HT-29 (cell line): ENCODE measurements at places on chromosomes 12 and 14.
A peak's percentile ranks its signal among the peaks of the same experiment; 100 is the strongest.

DNA sequence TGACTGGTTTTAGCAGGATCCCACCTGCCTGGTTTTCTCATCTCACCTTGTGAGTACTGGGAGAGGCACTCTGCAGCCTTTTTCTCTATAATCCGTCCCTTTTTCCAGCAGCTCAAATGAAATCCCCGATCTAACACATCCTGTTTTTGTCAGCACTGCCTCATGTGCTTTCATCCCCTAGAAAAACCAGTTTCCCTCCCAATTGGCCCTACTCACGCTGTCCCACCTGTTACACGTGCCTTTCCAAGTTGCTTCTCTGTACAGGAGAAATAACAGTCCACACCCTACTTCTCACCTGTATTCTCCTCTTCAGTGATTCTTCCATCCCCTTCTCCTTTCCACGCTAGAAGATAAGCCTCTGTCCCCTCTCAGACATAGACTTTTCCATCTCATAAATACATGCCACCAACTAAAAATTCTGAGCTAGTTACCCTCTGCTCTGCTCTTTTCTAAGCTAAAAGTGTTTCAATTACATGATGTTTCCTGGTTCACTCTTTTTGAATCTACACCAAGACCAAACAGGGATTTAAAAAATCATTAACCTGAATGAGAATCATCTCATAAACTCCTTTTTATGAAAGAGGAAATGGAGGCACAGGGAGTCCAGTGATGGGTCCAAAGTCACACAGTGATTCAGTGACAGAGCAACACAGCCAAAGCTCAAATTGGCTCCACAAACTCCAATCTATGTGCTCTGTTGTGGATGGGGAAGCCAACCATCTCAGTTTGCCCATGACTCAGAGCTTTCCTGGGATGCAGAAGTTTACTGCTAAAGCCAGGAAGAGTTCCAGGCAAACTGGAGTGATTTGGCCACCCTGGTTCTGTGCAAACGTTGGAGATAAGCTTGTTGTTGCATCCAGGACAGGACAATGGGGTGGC is 240.0 kb upstream of the TMEM132C start:
- no peak for DNase-seq

DNA sequence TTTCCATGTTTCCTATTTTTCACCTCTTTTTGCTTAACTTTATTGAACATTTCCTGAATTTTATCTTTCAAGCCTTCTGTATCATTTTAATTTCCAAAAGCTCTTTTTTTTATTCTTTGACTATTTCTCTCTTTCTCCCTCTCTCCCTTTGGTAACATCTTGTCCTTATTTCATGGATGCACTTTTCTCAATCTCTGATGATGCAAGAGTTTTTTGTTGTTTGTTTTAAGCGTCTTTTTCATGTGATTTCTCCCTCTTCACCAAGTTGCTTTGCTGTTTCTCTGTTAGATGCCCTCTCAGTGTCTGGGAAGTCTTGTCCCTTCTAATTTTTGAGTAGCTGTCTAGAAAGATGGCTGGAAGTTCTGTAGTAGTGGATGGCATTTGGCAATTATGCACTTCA is 62.6 kb downstream of the ANO6 start:
- no peak for DNase-seq

DNA sequence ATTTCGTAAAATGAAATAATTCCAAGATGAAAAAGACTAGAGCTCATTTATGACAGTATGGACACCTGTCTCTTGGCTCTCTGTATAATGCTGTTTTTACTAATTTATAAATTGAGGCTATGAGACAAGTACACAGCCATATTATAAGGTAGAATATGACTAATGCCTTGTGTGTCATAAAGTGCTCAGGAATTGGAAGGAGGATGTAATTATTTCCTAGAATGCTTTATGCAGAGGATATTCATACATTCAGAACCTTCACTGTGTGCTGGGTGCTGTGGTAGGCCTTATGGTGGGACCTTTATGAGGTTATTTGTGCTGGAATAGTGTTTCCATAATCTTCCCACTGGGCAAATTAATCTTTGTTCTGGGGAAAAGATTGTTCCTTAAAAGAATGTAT is 13.3 kb downstream of the PCNX1 start:
- DNase-seq = no peak

DNA sequence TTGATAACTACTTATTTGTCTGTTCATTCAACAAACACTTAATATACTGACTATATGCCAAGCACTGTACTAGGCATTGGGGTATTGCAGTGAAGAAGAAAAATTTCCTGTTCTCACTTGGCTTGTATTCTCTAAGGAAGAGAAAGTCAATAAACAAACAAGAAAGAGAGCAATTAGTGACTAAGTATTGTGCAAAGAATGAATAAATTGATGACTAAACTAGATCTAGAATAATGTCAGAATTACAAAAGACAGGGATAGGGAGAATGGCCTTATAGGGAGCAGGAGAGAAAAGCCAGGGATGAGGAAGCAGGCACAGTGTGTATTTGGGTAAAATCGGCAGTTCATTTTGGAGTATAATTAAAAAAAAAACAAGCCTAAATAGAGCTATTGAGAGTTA is 4.2 kb upstream of the LIN7A start:
- DNase-seq = no peak

- no peak for DNase-seq
Observed at GRCh38 chr12:113689047-113689610, 217.5 kb upstream of the LHX5 start.

DNA sequence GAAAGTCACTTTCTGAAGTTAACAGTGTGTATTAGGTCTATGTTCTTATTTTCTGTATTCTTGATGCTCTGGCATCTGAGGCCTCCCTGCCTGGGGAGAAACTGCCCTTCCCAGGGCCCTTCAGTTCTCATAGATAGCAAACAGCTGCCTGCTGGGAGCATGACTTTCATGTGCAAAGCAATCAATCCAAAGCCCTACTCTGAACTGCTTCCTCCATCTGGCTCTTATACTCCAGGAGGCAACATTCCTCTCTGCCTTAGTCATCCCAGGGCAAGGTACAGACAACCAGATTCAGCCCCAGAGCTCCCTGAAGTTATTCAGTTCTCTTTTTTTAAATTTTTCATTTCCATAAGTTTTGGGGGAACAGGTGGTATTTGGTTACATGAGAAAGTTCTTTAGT is 41.7 kb upstream of the RIN3 start:
- DNase-seq = peak; percentile 9

DNA sequence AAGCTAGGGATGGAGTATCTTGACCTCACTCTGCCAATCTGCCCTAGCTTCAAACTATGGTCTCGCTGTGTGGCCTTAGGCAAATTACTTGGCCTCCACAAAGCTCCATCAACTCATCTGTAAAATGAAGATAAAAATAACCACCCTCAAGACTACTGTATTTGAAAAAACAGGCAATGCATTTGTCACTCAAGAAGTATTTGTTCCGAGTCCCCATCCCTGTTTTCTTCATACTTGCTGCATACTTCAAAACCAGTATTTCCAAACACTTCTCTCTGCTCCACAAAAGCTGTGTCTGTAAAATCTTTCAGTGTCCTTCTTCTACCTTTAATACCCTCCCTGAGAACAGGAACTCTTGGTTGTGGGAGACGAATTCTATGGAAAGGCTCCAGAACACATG is 47.9 kb downstream of the GTF2A1 start:
- DNase-seq = no peak

GRCh38 chr12:111351026-111351425 is 17.9 kb downstream of the PHETA1 start:
- no peak for DNase-seq

DNA sequence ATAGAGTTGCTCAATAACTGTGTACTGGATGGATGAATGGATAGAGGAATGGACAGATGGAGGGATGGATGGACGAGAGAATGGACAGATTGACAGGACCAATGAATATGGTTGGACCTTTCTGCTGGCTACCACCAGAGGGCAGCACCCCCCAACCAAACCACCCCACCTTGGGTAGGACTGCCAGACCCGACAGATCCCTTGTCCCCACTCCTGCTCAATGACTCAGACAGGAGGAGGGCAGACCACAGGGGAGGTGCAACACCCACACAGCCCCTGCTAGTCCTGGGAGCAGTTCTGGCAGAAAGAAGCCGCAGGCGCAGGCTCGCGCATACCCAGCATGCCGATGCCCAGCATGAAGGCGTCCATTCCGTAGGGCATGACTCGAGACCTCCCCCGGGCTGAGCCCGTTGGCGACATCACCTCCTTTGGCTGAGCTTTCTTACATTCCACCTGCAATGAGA is 12.4 kb downstream of the MSI1 start:
- DNase-seq = peak; percentile 87

DNA sequence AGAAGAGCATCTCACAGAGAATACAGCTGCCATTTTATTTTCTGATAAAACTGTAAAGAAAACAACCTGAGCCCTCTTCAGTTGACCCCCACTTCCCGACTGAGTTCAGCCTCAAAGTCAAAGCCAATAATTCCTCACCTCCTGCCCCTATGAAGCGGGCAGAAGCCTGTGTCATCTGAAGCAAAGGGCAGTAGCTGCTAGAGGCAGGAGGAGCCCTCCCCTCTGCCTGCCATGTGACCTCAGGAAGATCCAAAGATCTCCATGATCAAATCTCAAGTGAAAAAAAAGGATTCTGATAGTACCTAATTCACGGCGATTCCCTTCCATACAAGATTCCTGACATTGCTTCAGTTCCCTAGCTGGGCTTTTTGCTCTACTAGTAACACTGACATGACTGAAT is 223.1 kb upstream of the CAND1 start:
- DNase-seq = no peak

GRCh38 chr12:111014547-111014946 is 94.2 kb upstream of the MYL2 start:
- no peak for DNase-seq

DNA sequence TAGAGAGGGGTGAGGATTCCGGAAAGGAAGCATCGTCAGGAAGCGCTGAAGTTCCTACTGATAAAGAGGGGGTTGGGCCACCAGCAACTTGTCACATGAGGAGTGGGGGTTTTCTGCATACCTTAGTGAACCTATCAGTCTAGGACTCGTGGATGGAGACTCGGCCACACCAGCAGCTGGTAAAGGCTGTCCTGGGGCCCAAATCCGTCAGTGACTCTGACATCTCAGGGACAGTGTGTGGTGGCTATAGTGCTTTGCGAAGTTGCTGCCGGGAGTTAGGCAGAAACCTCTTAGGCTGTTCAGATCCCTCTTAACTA is 16.4 kb downstream of the RNASE2 start:
- no peak for DNase-seq

GRCh38 chr12:113077057-113077858 is 20.7 kb downstream of the DTX1 start:
- DNase-seq = no peak

- DNase-seq = no peak
Observed at GRCh38 chr12:3990501-3991280, 117.5 kb upstream of the PARP11 start.

GRCh38 chr12:91772411-91772810 is 373.2 kb downstream of the BTG1 start:
- no peak for DNase-seq

DNA sequence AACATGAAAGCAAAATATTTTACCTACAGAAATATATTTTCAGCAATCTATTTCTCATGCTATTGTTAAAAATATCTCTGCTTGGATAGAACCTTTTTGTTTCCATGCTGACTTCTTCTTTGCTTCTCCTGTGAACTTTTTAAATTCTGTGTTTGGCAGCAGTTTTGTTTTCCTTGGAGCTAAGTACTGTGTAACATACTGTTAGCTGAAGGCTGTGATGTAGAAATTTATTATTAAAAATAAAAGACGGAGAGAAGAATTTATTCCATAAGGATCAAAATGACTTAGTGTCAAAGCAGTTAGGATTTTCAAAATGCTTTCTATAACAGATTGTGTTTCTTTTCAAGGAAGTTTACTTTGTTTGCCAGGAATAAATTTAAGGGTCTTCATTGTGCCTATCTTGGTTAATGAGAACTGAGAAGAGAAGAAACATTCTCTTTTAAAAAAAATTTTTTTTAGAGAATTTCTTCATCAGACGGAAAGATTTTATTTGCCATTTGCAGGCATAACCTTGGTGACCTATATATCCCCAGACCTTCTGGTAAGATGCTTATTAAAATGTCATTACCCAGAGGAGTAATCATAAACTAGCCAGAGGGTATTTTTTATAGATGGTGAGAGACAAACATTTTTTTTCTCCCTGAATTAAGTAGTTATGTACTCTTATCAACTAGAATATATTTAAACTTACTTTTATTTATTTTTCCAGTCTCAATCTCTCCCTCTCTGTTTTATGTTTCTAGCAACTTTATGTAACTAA is 147.1 kb upstream of the SLCO1C1 start:
- no peak for DNase-seq

DNA sequence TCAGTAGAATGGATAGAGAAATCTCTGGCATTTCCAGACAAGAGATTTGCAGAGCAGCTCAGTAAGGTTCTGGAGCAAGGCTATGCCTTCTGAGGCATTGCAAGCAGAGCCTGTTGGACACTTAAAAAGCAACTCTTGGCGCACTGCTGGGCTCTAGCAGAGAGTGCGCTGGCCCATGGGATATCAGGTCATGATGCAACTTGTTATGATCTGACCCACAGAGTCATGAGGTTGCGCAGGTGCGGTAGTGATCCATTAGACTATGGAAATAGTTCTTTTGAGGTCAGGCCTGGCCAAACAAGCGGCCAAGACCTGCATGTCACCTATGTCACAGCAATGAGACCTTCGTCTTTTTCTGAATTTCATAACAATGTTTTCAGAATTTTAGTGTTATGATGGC is 168.6 kb downstream of the TMTC3 start:
- no peak for DNase-seq

GRCh38 chr14:65465584-65465983 is 53.1 kb downstream of the FUT8 start:
- DNase-seq = no peak

GRCh38 chr14:58100735-58101368 is 51.2 kb downstream of the ARMH4 start:
- no peak for DNase-seq

- DNase-seq = no peak
Observed at GRCh38 chr14:58282925-58283593, 15.3 kb upstream of the ARID4A start.

DNA sequence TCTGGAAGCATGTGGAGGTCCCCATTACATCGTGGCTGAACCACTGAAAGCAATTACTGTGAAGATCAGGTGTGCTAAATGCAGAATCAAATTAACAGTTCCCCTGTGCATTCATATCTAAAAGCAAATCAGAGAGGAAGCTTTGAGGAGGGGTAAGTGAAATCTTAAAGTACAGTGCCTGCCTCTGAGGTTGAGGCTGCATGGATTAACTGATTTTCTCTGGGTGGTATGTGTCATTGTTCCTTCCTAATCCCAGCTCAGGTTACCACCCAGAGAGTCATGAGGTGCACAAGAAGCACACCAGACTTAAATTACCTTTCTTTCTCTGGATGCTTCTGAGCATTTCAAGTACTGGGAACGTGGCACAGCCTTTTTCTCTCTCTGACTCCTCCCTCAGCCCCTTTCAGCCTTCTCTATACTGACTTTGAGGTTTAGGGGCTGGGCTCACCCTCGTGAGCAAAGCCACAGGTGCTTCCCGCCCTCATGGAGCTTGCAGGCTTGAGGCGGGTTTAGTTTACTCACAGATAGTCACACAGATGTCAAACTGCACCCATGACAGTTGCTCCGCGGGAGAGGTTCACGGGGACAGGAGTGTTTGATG is 237.6 kb upstream of the CRY1 start:
- DNase-seq = no peak

DNA sequence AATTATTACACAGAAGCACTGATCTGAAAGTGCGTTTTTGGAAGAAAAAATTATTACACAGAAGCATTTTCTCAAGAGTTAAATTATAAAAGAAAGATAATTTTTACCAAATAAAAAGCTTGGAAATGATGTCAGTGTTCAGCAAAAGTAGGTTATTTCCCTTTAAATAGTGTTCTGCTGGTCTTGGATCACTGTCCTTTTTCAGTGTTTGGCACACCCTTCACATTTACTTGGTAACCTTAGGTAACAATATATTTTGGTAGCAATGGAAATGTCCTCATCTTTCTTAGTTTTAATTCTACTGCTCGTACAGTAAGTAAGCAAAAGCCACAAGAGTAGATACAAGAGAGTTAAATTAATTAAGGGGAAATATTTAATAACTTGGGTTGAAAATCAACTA is 40.3 kb downstream of the FERMT2 start:
- no peak for DNase-seq
